ENCODE measurements at places on chromosomes 2 and 18. TPM values are rescaled to one million over a fixed set of nuclear protein-coding genes. Genes with fewer than 3 reads are reported as not detected.

The ALPP gene
- not detected for total RNA-seq

The ANKRD30B gene
- not detected for total RNA-seq

The ROCK1 gene
- total RNA-seq, result 40.1 TPM

The PER2 gene
- total RNA-seq, result 25.4 TPM

The NAPG gene
- 29.6 TPM for total RNA-seq

The RALBP1 gene
- 31.1 TPM for total RNA-seq

The C18orf63 gene
- total RNA-seq, result not detected

The KYNU gene
- 1.1 TPM for total RNA-seq

The TFPI gene
- total RNA-seq, result 0.26 TPM

The ATOH8 gene
- not detected for total RNA-seq

The LAMA3 gene
- total RNA-seq, result 0.08 TPM

The SEPTIN10 gene
- total RNA-seq, result 0.66 TPM

The HOXD13 gene
- not detected for total RNA-seq

The HNMT gene
- not detected for total RNA-seq

The ARHGEF33 gene
- total RNA-seq, result 0.35 TPM

The STAT1 gene
- 268 TPM for total RNA-seq

The EHBP1 gene
- total RNA-seq, result 20.2 TPM

The ADRA2B gene
- 0.40 TPM for total RNA-seq

The ANO7 gene
- 0.60 TPM for total RNA-seq

The BIN1 gene
- total RNA-seq, result 30.3 TPM

The GALNT3 gene
- total RNA-seq, result 1.9 TPM

The FAM161A gene
- total RNA-seq, result 2.5 TPM

The UGT1A5 gene
- not detected for total RNA-seq

The RAPGEF4 gene
- total RNA-seq, result 0.20 TPM

The TIGD1 gene
- total RNA-seq, result 10.5 TPM

The IMPACT gene
- total RNA-seq, result 9.5 TPM

The SLC4A5 gene
- 1.4 TPM for total RNA-seq

The PGAP1 gene
- 7.5 TPM for total RNA-seq

The HRH4 gene
- not detected for total RNA-seq

The NDUFAF7 gene
- 22.1 TPM for total RNA-seq

The RRM2 gene
- 40.9 TPM for total RNA-seq

The ZSWIM2 gene
- total RNA-seq, result not detected

The FN1 gene
- 3.0 TPM for total RNA-seq

The CRACDL gene
- total RNA-seq, result 0.16 TPM

The FTCDNL1 gene
- 2.2 TPM for total RNA-seq

The RND3 gene
- total RNA-seq, result 0.16 TPM

The MROH2A gene
- not detected for total RNA-seq

The SFTPB gene
- total RNA-seq, result 5.0 TPM

The MRPL33 gene
- total RNA-seq, result 84.5 TPM

The IL36A gene
- total RNA-seq, result not detected

All from activated T-cell treated with anti-CD3 and anti-CD28 coated beads, Interleukin-2, amount 50 U/mL, for 4 hours (primary cell).